ENCODE measurements at places on chromosomes 16 and 17.
A peak's percentile ranks its signal among the peaks of the same experiment; 100 is the strongest.

GRCh38 chr17:27460196-27460725 lies 4.0 kb downstream of the KSR1 start:
- no peaks in the 10 kb centered on the region for H3K27me3 ChIP-seq
- H3K4me1 ChIP-seq = peaks cover 34% of the 10 kb centered on the region
- DNase-seq = no peak
- no peak overlapping the region for H3K27ac ChIP-seq
- H3K4me3 ChIP-seq = no peak overlapping the region

GRCh38 chr17:63571632-63572310 lies 21.5 kb downstream of the DCAF7 start:
- DNase-seq = no peak
- no peak overlapping the region for H3K4me3 ChIP-seq
- H3K27me3 ChIP-seq = no peaks in the 10 kb centered on the region
- H3K4me1 ChIP-seq = peaks cover 40% of the 10 kb centered on the region

- H3K27ac ChIP-seq = peak overlapping the region; percentile 66
- no peaks in the 10 kb centered on the region for H3K27me3 ChIP-seq
- peak overlapping the region; percentile 31 for H3K4me3 ChIP-seq
- H3K4me1 ChIP-seq = peaks cover 7% of the 10 kb centered on the region
- H3K36me3 ChIP-seq = peaks cover 3% of the 10 kb centered on the region
Measured at GRCh38 chr17:78679495-78680395, 102.3 kb downstream of the CYTH1 start.

DNA sequence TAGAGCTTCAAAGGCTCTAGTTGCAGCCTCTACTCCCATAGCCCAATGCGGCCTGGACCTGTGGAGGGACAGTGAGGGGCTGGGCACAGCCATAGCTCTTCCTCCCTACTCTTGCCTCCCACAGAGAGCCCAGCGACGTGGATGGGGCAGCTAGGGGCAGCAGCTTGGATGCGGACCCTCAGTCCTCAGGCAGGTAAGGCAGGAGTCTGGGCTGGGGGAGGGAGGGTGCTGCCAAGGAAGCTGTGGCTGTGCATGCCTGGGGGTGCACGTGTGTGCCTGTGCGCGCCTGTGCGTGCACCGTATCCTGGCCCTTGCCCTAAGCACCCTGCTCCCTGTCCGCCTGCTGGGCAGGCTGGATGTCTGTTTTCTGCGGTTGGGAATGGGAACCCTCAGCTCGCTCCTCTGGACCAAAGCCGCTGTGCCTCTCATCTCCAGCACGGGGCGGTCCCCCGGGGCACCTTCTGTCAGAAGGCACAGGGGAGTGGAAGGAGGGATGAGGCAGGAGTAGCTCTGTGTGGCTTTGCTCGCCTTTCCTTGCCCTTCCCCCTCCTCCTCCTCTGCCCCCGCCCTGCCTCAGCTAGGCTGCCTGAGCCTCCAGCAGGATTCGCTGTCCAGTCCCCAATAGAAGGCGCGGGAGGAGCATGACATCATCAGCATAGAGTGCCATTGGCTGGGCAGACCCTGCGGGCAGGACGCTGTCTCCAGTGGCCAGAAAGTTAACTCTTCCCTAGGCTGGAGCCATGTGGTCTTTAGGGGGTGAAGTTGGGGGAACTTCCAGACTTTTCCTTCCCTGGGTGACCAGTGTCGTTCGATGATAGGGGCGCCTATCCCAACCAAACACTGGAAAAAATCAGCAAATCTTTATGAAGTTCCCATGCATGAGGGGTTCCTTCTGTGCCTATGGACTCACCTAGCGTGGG lies 797 bp downstream of the PRCD start:
- no peak for DNase-seq
- H3K27me3 ChIP-seq = peaks cover 39% of the 10 kb centered on the region
- peaks cover 4% of the 10 kb centered on the region for H3K4me1 ChIP-seq
- H3K27ac ChIP-seq = no peak overlapping the region

GRCh38 chr17:40857535-40857934 lies 9.5 kb downstream of the KRT12 start:
- H3K4me3 ChIP-seq = no peak overlapping the region
- H3K27ac ChIP-seq = peak overlapping the region; percentile 27

GRCh38 chr17:77083531-77083930 lies 57.2 kb upstream of the SEC14L1 start:
- H3K4me1 ChIP-seq = peaks cover 11% of the 10 kb centered on the region
- no peaks in the 10 kb centered on the region for H3K27me3 ChIP-seq
- no peak for DNase-seq
- H3K36me3 ChIP-seq = no peaks in the 10 kb centered on the region
- H3K4me3 ChIP-seq = no peak overlapping the region

DNA sequence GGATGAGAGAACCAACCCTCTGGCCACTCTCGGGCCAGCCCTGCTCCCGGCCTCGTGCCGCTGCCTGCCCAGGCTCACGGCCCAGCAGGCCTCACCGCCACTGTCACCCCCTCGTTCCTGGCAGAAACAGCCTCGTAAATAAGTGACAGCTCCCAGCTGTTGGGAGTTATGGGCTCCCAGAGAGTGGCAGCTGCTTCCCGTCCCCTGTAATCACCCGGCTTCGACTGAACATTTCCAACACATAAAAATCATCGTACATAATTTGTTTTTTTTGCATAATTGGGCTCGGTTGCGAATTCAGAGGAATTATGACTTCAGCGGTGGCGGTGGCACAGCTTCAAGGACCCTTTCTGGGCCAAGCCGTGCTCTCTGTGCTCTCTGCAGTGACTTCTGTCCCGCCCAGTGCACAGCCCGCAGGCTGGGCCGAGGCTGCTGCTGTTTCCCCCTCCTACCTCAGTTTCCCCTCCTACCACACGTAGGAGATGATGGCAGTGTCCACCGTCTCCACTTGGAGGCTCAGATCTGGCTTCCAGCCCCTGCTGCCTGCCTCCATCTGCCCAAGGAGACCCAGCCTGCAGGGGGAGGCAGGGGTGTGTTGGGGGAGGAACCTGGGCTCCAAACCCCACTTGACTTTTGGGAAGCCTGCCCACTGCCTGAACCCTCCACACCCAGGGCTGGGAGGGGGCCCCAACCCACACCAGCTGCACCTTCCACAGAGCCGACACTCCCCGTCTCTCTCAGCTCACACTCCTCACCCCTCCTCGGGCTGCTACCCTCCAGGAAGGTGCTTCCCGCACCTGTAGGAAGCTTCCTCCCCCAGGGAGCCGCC lies 84.9 kb downstream of the RTN4RL1 start:
- no peak for DNase-seq
- peaks cover under 1% of the 10 kb centered on the region for H3K4me1 ChIP-seq
- H3K27ac ChIP-seq = no peak overlapping the region
- H3K36me3 ChIP-seq = no peaks in the 10 kb centered on the region
- H3K4me3 ChIP-seq = no peak overlapping the region
- H3K27me3 ChIP-seq = no peaks in the 10 kb centered on the region

DNA sequence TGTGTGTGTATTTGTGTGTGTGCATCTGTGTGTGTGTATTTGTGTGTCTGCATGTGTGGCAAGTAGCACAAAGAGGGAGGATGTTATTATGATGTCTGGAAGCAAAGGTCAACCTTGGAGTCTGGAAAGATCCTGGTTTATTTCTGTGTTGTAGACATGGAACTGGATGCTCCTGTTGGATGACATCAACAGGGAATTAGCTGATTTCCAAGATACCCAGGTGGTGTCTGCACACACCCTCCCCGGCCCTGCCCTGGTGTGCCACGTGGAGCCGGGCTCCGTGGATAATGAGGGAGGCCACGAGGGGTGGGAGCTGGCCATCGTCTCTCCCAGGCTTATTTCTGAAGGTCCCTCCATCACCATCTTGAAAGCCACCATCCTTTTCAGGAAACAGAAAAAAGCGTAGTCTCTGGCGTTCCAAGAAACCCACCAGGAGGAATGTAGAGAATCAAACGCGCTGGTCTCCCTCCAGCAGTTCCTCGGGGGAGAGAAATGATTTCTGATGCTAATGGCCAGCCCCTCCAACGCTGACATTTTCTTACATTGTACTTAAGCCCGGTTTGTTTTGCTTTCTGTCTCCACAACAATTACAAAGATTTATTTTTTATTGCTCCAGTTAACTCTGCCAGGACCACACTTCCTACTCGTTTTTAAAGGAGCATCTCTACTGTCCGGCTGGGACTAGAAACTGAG lies 93.3 kb downstream of the FOXL1 start:
- no peaks in the 10 kb centered on the region for H3K4me1 ChIP-seq
- H3K36me3 ChIP-seq = no peaks in the 10 kb centered on the region
- DNase-seq = no peak
- H3K27ac ChIP-seq = no peak overlapping the region

GRCh38 chr17:69466905-69467667 lies 52.6 kb downstream of the MAP2K6 start:
- no peak for DNase-seq
- no peak overlapping the region for H3K4me3 ChIP-seq
- H3K4me1 ChIP-seq = peaks cover 26% of the 10 kb centered on the region

DNA sequence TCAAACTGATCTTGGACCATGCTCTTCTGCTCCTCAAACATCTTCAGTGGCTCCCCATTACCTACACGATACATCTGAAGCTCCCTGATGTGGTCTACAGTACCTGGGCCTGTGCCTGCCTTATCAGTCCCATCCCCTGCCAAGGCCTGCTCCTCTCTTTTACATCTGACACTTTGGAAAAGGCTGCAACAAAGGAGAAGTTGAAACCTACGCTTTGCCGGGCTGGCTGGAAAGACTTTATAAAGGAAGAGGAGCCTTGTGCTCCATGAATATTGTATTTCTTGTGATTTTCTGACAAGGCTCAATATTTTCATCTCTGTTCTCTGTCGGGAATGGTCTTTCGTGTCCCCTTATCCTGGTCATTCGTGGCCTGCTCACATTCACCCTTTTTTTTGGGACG lies 132.5 kb downstream of the XYLT1 start:
- H3K27me3 ChIP-seq = no peaks in the 10 kb centered on the region
- no peak overlapping the region for H3K4me3 ChIP-seq
- DNase-seq = no peak
- H3K27ac ChIP-seq = peak overlapping the region; percentile 54
- peaks cover 5% of the 10 kb centered on the region for H3K36me3 ChIP-seq

- peaks cover 61% of the 10 kb centered on the region for H3K27me3 ChIP-seq
- H3K4me3 ChIP-seq = no peak overlapping the region
- no peak for DNase-seq
Measured at GRCh38 chr16:51155199-51155607, 4.1 kb upstream of the SALL1 start.

DNA sequence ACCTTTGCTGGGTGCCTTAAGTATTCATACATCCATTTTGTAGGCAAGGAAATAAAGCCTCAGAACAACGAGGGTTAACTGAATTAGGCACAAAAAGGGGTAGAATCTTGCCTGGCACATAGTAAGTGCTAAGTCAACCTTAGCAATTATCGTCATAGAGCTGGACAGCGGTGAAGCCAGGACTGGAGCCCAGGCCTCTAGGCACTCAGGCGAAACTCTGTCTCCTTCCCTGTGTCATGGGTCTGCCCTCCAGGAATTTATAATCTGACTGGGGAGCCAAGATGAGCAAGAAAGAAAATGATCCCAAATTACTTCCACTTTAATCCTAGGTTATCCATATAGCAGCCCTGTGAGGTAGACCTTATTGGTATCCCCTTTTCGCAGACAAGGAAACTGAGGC lies 61.4 kb downstream of the KATNIP start:
- no peak overlapping the region for H3K4me3 ChIP-seq
- H3K4me1 ChIP-seq = peaks cover 6% of the 10 kb centered on the region
- peaks cover 11% of the 10 kb centered on the region for H3K36me3 ChIP-seq
- no peaks in the 10 kb centered on the region for H3K27me3 ChIP-seq
- H3K27ac ChIP-seq = peak overlapping the region; percentile 78
- DNase-seq = no peak

DNA sequence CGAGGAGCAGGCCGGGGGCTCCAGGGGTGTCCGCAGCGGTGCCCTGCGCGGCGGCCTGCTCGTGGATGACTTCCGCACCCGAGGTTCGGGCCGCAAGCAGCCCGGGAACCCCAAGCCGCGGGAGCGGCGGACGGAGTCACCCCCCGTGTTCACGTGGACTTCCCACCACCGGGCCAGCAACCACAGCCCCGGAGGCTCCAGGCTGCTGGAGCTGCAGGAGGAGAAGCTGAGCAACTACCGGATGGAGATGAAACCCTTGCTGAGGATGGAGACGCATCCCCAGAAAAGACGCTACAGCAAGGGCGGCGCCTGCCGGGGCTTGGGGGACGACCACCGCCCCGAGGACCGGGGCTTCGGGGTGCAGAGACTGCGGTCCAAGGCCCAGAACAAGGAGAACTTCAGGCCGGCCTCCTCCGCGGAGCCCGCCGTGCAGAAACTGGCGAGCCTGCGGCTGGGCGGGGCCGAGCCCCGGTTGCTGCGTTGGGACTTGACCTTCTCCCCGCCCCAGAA lies 75.8 kb downstream of the KLHDC4 start:
- DNase-seq = no peak
- H3K27ac ChIP-seq = no peak overlapping the region
- H3K36me3 ChIP-seq = no peaks in the 10 kb centered on the region
- peaks cover 14% of the 10 kb centered on the region for H3K27me3 ChIP-seq
- no peaks in the 10 kb centered on the region for H3K4me1 ChIP-seq
- no peak overlapping the region for H3K4me3 ChIP-seq

DNA sequence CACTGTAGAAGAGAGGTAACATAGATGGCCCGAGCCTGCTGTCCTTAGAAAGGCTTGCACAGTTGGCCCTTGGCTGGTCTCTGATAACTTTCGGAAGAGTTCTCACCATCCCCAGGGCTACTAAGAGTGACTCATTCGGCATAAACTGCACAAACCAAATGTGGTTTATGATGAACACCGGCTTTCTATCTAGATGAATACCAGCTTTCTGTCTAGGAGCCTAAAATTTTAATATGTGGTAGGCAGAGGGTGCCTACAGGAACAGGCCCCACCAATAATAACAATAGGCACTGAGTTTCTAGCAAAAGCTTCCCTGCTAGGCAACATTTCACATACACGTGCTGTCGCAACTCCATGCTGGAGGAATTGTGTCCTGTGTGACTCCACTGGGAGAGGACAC lies 15.4 kb downstream of the CNOT1 start:
- peaks cover 24% of the 10 kb centered on the region for H3K4me1 ChIP-seq
- DNase-seq = no peak
- no peaks in the 10 kb centered on the region for H3K36me3 ChIP-seq
- no peak overlapping the region for H3K4me3 ChIP-seq
- H3K27me3 ChIP-seq = no peaks in the 10 kb centered on the region

GRCh38 chr16:47019568-47019967 lies 46.1 kb upstream of the DNAJA2 start:
- H3K4me1 ChIP-seq = peaks cover 13% of the 10 kb centered on the region
- H3K4me3 ChIP-seq = no peak overlapping the region
- DNase-seq = no peak
- H3K27ac ChIP-seq = no peak overlapping the region
- H3K27me3 ChIP-seq = no peaks in the 10 kb centered on the region

GRCh38 chr17:2803386-2803785 lies 7.1 kb downstream of the RAP1GAP2 start:
- H3K36me3 ChIP-seq = peaks cover 8% of the 10 kb centered on the region
- H3K4me3 ChIP-seq = no peak overlapping the region
- DNase-seq = no peak
- H3K27me3 ChIP-seq = no peaks in the 10 kb centered on the region
- peaks cover 37% of the 10 kb centered on the region for H3K4me1 ChIP-seq

- no peak overlapping the region for H3K27ac ChIP-seq
- no peak for DNase-seq
- peaks cover 8% of the 10 kb centered on the region for H3K4me1 ChIP-seq
Measured at GRCh38 chr16:4055748-4056147, 60.5 kb downstream of the ADCY9 start.
